MV-4-11 (cell line): ENCODE measurements at places on chromosomes 4 and X.

DNA sequence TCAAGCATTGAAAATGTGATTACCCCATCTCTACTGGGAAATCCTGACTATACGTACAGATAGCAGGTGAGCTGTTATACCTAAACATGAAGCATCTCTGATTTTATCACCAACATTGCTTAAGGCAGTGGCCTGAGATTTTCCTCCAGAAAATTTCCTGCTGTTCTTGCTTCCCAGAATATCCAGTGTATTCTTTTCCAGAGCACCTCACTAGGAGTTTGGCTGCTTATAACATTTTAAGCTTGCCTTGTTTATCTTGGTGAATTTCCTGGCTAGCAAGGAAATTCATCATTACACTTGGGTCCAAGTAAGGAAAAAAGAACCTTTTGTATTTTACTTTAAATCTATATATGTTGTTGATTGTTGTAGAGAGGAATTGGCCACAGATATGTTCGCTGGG is 73.0 kb upstream of the CLCN4 start:
- DNase-seq = no peak

DNA sequence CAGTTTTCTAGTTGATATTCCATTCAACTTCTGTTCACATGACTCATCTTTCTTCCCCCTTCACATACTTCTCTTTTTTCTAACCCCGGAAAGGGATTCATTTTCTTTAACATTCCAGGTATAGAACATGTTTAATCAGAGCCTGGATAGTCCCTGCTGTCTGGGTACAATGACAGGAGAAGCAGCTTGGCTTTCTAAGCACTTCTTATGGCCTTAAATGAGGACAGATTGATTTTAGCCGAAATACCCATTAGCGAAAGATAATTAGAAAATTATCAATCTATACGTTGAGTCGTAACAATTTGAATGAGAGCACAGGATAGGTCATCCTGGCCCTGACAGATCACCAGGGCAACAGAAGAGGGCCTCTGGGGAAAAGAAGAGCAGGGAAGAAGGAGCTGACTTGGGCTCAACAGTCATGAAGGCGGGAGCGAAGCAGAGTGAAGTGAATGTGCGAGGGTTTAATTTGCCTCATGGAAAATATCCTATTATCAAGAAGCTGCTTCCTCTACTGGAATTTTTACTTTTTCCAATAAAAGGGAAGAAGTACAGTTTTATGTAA is 62.2 kb downstream of the PPP1R2C start:
- no peak for DNase-seq

- peak; percentile 20 for DNase-seq
Observed at GRCh38 chrX:137031517-137032340, 2.1 kb downstream of the GPR101 start.

- DNase-seq = no peak
Observed at GRCh38 chr4:45409536-45409935, 683.2 kb upstream of the GNPDA2 start.

- DNase-seq = peak; percentile 11
Observed at GRCh38 chrX:154750301-154751202, at the start of gene GAB3. Gene GAB3, minus strand, starts transcription at chrX:154751077. Its CDS starts 52 bp downstream, at chrX:154751025.

GRCh38 chr4:169668069-169668721 is 47.8 kb downstream of the CLCN3 start:
- no peak for DNase-seq

GRCh38 chr4:1984406-1985191 is 24.2 kb downstream of the NELFA start:
- DNase-seq = no peak

DNA sequence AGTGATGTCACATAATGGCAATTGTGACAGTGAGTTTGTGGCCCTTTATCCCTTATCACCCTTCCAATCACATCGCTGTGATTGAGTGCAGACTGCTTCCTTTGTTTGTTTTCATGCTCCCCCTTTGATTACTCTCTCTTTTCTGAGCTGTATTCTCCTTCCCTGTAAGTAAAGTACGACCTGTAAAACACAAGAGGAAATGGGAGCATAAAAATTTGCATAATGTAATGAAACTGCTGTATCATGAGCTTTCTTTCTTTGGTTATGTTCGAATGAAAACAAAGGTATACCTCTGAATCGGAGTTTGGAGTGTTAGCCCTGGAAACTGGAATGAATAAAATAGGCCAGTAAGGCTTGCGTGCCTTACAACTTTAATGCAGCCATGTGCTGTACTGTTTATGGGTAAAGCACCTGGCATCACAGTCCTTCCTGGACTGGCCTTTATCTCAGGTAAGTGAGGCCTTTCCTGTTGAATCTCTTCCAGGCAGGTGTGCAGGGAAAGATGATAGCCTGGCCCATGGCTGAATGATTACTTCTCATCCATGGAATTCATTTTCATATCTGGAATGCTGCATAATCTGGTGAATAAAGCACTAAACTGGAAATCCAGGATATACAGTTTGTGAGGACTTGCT is 26.6 kb upstream of the HS3ST1 start:
- no peak for DNase-seq

GRCh38 chr4:114997576-114998247 is 115.7 kb downstream of the NDST4 start:
- DNase-seq = no peak

GRCh38 chr4:113433536-113434246 is 327.8 kb downstream of the CAMK2D start:
- DNase-seq = no peak

DNA sequence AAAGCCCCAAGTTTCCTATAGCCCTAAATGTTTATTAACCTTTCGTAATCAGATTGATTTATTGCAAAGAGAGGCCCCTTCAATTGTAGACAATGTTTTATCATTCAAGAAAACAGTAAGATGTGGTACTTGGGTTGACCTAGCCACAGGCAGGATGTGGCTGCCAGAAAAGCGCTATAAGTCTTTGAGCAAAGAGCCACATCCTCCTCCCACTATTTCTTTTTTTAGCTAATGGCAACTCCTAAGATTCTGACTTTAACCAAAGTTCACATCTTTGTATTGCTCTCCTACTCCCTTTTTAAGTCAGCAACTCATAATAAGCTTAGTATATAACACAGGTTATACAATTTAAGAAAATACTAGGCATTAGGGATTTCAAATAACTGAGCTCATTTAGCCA is 70.7 kb upstream of the PPP3CA start:
- peak; percentile 92 for DNase-seq

DNA sequence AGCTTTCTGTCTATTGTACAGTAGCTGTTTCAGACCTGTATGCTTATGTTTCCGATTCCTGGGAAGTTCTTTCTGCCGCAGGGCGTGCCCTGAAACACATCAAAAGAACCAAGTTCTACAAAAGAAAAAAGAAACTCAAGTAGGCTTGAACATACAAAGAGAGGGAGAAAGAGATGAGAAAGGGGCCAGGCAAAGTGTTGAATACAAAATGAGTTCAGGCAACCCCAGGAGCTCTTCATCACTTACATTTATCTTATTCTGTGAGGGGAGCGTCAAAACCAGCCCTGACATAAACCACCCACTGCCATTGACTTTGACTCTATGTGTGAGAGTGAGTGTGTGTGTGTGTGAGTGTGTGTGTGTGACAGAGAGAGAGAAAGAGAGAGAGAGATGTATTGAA is 26.5 kb upstream of the ATOH1 start:
- DNase-seq = no peak

DNA sequence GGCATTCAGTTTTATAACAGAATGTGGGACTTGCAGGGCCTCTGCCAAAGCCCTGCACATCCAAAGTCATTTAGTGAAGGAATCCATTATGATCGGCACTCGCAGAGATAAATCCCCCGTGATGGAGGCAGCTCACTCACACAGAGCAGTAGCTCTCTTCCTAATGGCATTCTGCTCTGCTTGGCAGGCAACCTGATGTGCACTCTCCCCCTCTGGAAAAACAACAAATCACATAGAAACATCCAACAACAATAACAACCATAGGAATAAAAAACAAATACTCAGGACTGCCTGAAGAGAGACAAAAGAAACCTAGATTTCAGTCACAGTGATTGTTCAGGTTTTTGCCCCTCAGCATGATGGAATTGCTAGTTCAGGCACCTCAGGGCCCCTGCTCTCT is 59.7 kb downstream of the NAA11 start:
- DNase-seq = no peak

- DNase-seq = no peak
Observed at GRCh38 chr4:125421547-125421946, 106.8 kb downstream of the FAT4 start.

GRCh38 chr4:157043131-157043530 is 32.8 kb upstream of the GLRB start:
- DNase-seq = peak; percentile 29

DNA sequence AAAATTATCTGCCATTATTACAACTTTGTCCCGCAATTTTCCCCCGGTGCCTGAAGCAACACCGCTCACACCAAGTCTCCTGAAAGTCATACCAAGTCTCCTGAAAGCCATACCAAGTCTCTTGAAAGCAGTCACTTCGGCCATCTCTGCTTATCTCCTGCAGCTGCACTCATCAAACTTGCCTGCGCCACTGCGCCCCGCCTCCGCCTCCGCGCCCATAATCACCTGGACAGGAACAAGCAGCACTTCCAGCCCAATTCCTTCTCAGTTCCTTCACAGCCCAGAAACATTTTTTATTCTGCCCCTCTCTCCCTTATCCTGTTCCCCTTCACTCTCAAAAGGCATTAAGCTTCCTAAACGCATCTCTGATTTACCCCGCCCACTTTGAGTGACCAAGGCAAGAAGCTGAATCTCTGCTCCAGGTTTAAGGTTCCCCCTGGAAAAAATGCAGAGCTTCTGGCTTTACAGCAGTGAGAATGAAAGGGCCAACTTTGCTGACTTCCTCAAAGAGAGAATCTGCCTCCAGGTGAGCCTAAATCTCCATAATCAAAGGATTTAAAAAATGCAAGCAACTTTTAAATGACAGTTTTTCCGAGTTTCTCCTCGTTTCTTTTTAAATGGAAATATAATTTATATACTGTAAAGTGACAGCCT is 7.7 kb downstream of the GPR50 start:
- DNase-seq = no peak

GRCh38 chr4:84493092-84493850 is 5.8 kb downstream of the NKX6-1 start:
- DNase-seq = peak; percentile 19

DNA sequence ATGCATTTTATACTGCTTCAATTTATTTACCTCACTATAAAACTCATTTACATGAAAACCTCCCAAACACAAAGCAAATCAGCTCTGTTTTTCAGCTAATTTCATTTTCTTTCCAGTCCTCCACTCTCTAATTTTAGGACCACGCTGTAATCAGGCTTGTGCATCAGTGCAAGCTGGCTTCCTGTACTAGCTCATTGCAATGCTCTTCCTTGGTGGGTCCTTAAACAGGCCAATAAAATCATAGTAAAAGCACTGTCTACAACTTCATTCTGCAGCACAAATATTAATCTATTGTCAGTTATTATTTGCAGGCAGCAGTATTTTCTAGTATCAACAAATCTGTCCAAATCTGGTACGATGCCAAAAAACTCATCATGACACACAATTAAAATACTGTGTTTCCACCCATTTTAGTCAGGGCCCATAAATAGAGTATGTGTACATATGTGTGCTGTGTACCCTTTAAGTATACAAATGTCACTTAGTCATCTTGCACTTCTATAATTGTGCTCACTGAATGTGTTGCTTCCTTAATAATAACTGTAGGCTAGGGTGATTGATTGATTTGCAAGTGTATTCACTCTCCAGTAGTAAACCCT is 178.2 kb upstream of the HCCS start:
- DNase-seq = no peak

GRCh38 chr4:2288051-2288541 is 26.2 kb upstream of the MXD4 start:
- no peak for DNase-seq

DNA sequence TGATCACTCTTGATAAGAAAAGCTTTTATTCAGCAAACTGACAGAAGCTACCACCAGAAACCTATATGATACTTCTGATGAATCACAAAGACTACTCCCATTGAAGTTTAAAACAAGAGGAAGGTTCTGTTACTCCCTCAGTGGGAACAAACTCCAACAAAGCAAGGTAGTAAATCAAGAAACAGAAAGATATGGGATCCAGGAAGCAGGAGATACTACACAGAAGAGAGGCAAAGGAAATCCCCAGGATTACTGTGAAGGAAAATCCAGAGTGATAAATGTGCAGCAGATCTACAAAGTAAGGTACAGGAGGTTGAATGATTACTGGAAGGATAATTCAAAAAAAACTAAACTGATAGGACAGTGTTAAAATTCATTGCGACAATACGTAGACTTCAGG is 222.4 kb downstream of the HHIP start:
- DNase-seq = no peak

DNA sequence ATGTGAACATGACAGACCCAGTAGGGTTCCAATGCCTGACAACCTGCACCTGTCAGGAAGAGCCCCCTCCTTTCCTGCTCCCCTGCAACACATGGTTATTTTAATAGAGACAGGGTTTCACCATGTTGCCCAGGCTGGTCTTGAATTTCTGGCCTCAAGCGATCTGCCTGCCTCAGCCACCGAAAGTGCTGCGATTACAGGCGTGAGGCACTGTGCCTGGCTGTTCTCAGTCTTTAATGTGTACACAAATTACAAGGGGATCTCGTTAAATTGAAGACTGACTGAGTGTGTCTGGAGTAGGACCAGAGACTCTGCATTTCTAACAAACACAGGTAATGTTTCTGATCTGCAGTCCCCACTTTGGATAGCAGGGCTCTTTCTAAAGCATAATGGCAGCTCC is 55.4 kb downstream of the NPNT start:
- DNase-seq = no peak

DNA sequence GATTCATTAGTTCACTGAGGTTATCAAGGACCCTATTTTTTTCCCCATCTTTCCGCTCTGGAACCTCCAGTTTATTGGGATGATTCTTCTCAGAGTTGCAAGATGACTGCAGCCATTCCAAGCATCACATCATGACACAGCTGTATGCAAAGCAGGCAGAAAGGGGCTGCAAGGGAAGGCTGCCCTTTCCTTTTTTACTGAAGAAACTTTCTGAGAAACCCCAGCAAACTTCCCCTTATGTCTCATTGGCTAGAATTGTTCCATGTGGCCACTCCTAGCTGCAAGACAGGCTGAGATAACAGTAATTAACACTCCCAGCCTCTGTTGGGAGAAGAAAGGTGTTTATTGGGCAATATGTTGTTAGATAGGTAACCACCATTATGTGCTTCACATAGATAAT is 102.6 kb downstream of the SATL1 start:
- DNase-seq = no peak

GRCh38 chrX:1138476-1139184 is 73.8 kb downstream of the CRLF2 start:
- DNase-seq = no peak
